ENCODE measurements at places on chromosomes 6 and 20. TPM values are rescaled to one million over a fixed set of nuclear protein-coding genes. Genes with fewer than 3 reads are reported as not detected.
A peak's percentile ranks its signal among the peaks of the same experiment; 100 is the strongest.

- H3K36me3 ChIP-seq: peaks cover 3% of the 10 kb centered on the region
- peak overlapping the region; percentile 59 for H3K27ac ChIP-seq
- H3K27me3 ChIP-seq: peaks cover 3% of the 10 kb centered on the region
- peaks cover 63% of the 10 kb centered on the region for H3K4me1 ChIP-seq
Observed at GRCh38 chr6:158011478-158011920, 29.8 kb downstream of the SYNJ2 start.

GRCh38 chr6:105872249-105872648 lies 213.9 kb upstream of the PRDM1 start:
- H3K27ac ChIP-seq: no peak overlapping the region
- H3K4me1 ChIP-seq: no peaks in the 10 kb centered on the region
- H3K27me3 ChIP-seq: peaks cover 5% of the 10 kb centered on the region

DNA sequence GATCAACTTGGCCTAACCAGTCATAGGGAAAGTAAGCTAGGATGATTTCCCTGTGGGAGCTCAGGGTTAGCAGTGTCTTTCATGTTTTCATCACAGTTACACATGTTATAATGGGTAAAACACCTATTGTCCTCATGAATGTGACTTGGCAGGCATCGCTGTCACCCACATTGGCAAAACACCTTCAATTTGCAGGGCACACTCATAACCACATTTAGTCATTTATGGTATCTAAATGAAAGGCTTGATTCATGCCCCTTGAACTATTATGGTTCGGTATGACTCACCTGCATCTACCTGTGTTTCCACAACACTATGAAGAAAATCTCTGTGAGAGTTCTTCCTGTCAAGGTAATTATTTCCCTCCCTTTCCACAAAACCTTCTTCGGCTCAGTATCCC lies 49.2 kb downstream of the FRK start:
- no peak overlapping the region for H3K4me3 ChIP-seq
- H3K27me3 ChIP-seq: peaks cover 2% of the 10 kb centered on the region
- no peak for DNase-seq
- H3K27ac ChIP-seq: no peak overlapping the region
- H3K36me3 ChIP-seq: no peaks in the 10 kb centered on the region

GRCh38 chr6:134233180-134233955 lies 84.5 kb downstream of the SGK1 start:
- H3K27me3 ChIP-seq: peaks cover 4% of the 10 kb centered on the region
- H3K4me3 ChIP-seq: no peak overlapping the region
- no peaks in the 10 kb centered on the region for H3K4me1 ChIP-seq
- DNase-seq: no peak

DNA sequence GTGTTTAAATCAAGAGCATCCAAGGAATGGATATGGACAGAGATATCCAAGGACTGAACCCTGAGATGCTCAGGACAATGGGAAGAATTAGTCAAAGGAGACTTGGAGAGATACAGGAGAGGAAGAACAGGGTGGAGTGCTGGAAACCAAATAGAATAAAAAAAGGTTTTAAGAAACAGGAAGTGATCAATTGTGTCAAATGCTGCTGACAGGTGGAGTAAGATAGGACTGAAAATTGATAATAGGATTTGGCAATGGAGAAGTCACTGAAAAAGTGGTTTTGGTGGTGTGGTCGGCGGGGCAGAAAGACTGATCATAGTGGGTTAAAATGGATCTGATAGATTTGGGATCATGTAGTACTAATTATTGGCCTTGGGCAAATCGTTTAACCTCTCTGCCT lies 37.9 kb upstream of the PNRC1 start:
- no peaks in the 10 kb centered on the region for H3K4me1 ChIP-seq
- H3K4me3 ChIP-seq: no peak overlapping the region
- H3K36me3 ChIP-seq: peaks cover 9% of the 10 kb centered on the region
- DNase-seq: no peak

DNA sequence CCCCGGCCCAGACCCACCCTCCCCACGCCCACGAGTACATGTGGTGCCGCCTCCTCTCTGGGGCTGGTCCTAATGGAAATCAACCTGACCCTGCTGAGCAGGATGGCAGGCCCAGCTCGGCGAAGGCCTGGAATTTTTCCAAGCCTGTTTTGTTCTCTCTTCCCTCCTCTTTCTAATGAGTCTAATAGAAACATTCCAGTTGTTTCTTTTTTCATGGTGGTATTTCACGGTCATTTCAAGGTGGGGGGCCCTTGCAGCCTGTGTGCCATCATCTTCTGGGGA lies 16.6 kb downstream of the SMOC2 start:
- H3K27ac ChIP-seq: no peak overlapping the region
- no peak for DNase-seq
- H3K4me3 ChIP-seq: no peak overlapping the region

GRCh38 chr6:91031581-91031980 lies 444.7 kb upstream of the MAP3K7 start:
- no peaks in the 10 kb centered on the region for H3K4me1 ChIP-seq
- H3K27me3 ChIP-seq: peaks cover 2% of the 10 kb centered on the region
- H3K27ac ChIP-seq: no peak overlapping the region
- no peak for DNase-seq

DNA sequence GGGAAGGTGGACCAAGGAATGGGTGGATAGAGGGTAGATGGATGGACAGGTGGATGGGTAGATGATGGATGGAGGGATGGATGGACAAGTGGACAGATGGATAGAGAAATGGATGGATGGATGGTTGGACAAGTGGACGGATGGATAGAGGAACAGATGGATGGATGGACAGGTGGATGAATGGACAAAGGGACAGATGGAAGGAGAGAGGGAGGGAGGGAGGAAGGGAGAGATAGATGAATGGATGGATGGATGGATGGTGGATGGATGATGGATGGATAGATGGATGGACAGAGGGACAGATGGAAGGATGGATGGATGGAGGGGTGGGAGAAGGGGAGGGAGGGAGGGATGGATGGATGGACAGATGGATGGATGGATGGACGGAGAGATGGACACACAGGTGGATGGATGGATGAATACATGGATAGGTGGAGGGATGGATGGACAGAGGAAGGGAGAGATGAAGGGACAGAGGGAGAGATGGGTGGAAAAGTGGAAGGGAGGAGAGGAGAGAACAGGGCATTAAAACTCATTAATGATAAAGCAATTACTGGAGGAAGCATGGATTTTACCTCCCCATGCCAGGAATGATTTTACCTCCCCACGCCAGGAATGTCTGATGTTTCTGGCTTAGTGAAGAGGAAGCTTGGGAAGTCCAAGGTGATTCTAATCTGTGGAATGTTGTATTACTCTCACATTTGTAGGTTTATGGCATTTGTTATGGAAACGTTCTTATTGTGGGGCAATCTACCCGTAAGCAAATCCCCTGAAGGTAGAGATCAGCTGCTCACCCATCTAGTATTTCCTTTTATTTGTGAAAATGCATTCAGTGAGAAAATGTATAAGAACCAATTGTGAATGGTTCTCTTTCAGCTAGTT lies 383.3 kb downstream of the TAF4 start:
- H3K4me3 ChIP-seq: no peak overlapping the region
- no peak overlapping the region for H3K27ac ChIP-seq
- no peaks in the 10 kb centered on the region for H3K36me3 ChIP-seq
- no peak for DNase-seq
- peaks cover 2% of the 10 kb centered on the region for H3K27me3 ChIP-seq
- H3K4me1 ChIP-seq: no peaks in the 10 kb centered on the region

DNA sequence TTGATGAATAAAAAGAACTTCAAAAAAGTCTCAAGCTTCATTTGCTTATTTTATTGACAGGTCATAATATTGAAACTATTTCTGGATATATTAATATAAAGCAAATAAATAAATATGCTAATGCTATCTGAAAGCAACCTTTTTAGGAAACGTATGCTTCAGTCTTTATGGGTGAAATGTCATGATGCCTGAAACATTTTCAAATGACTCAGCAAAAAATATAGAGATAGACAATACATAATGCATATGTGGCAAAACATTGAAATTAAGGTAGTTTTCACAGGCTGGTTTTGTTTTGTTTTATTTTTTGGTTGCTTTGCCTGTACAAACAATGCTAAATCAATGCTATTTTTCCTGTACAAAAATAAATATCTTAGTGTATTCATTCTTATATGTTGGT lies 194.4 kb upstream of the PLCB4 start:
- no peak overlapping the region for H3K4me3 ChIP-seq
- H3K27me3 ChIP-seq: no peaks in the 10 kb centered on the region
- no peaks in the 10 kb centered on the region for H3K4me1 ChIP-seq
- H3K27ac ChIP-seq: no peak overlapping the region
- DNase-seq: no peak
- H3K36me3 ChIP-seq: no peaks in the 10 kb centered on the region

DNA sequence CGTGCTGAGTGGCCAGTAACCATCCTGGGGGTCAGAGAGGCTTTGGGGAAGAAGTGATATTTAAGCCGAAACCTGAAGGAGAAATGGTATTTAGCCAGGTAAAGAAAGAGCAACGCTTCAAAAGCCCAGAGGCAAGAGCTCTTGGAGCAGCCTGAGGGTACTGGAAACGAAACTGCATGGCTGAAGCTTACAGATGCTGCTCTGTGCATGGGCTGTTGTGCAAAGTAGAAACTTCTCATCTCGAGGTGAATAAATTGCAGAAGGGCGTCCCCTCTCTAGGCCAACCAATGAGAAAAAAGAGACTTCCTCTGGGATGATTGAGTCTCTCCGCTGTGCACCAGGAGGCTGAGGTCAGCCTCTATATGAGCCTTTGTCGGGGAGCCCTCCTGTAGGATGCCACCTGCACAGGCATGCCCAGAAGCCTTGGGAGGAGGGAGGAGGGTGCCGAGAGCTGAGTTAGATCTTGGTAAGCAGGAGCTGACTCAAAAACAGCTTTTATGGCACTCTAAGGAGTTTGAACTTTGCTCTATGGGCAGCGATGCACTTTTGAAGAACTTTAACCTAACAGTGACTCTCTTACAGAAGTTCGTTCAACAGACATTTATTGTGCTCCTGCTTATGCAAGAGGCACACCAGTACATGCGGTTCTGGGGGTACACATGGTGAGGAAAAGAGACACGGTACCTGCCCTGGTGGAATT lies 61.6 kb upstream of the EDN1 start:
- H3K36me3 ChIP-seq: no peaks in the 10 kb centered on the region
- no peak overlapping the region for H3K27ac ChIP-seq
- H3K4me1 ChIP-seq: peaks cover 8% of the 10 kb centered on the region
- no peak overlapping the region for H3K4me3 ChIP-seq
- H3K27me3 ChIP-seq: no peaks in the 10 kb centered on the region

DNA sequence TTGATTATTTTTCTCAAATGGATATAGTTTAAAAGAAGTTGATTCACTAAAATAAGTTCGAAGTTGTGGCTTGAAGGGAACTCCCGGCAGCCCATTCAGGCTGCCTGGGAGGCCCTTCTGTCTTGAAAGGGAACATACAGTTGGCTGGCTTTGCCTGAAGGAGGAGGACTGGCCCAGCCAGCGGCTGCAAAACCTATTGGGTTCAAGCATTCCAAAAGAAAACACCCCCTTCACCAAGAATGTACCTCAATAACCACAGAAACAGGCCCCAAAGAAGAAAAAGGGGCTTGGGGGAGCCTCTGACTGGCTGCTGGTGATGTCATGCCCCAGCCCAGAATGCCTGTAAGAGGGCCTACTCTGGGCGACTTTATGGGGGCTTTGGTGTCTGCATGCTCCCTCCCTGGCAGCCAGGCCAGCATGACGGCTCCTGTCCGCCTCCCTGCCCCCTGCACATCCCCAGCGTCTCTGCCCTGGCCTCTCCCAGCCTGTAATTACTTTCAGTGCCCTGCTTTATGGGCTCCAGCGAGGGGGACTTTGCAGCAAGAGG lies 36.5 kb downstream of the MAFB start:
- H3K4me1 ChIP-seq: no peaks in the 10 kb centered on the region
- H3K4me3 ChIP-seq: no peak overlapping the region
- no peak for DNase-seq
- H3K27ac ChIP-seq: no peak overlapping the region

DNA sequence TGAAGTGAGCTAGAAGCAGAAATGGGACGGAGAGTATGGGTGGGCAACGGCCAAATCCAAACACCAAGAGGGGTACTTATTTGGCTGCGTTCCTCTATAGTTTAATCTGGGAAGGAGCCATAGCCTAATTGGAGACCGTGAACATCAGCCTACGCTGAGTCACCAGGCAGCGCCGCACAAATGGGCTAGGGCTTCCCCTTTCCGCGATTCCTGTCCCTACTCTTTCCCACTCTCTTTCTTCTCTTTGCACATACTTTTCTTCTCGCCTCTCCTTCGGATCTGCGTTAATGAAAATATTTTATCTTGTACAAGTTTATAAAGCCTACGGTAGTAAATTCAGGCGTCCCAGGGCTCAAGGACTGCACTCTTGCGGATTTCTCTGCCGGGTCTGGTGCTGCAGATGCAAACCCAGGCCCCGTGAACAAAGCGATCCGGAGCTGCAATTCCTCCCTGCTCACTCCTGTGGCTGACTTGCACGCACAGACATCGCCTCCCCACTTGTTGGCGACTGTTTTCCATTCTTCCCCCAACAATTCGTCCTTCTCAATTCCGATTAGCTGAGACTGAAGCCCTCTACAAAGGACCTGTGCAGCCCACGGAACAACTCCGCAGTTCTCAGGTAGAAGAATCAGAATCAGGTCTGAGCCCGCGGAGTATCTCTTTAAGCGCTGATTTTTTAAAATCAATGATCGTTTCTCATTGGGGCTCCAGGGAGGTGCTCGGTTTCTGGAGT lies 4.2 kb upstream of the TBX18 start:
- H3K27ac ChIP-seq: no peak overlapping the region
- no peaks in the 10 kb centered on the region for H3K4me1 ChIP-seq
- DNase-seq: no peak
- H3K27me3 ChIP-seq: peaks cover 35% of the 10 kb centered on the region
- H3K36me3 ChIP-seq: peaks cover 12% of the 10 kb centered on the region

DNA sequence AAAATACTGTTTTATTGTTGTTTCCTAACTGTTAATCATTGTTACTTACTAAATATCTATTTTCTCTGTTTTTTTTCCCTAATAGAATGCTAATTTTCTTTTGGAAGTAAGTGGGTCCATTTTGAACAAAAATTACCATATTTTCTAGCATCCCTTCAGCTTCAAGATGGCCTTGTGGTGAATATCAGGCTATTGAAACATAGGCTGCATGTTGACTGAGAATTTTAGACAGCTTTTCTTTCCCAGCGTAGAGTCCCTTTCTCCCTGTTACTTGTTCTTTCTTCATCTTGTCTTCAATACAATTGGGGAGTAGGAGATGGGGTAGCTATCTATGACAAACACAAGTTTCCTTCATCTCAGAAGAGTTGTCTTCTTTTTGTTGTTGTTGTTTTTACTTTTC lies 397.0 kb downstream of the DOK5 start:
- H3K4me3 ChIP-seq: no peak overlapping the region
- H3K27me3 ChIP-seq: peaks cover 2% of the 10 kb centered on the region
- no peaks in the 10 kb centered on the region for H3K36me3 ChIP-seq
- H3K4me1 ChIP-seq: no peaks in the 10 kb centered on the region

Gene BANF2
- polyA plus RNA-seq: not detected

Gene DDX27
- 18.7 TPM for polyA plus RNA-seq

Gene PDE10A
- polyA plus RNA-seq: not detected

Gene ZBP1
- polyA plus RNA-seq: 32.2 TPM

Gene THBS2
- 0.06 TPM for polyA plus RNA-seq

Gene HDGFL1
- polyA plus RNA-seq: not detected

Gene MATN4
- not detected for polyA plus RNA-seq

Gene LPA
- not detected for polyA plus RNA-seq
